GM19239 (cell line): ENCODE measurements at places on chromosomes 5 and 9.

GRCh38 chr9:3887786-3888496 lies 362.1 kb upstream of the RFX3 start:
- DNase-seq: no peak

GRCh38 chr5:124157320-124157719 lies 589.1 kb downstream of the ZNF608 start:
- DNase-seq: no peak

DNA sequence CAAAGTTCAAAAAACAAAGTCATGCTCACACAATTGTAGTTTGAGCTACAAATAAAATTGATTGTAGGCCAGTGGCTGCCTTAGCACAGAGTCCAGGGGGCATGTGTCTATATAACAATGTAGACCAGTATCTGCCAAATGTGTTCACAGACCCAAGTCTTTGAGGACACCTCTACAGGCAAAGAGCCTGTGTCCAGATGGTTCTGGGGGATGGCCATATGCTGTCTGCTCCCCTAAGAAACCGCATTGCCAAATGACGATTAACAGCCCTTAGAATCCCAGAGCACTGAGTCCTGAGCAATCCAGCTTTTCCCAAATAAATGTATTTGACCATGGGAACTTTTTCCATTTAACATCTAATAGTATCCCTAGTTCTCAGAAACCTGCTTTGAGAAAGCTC lies 169.6 kb downstream of the ADCY2 start:
- no peak for DNase-seq

GRCh38 chr5:68140763-68141162 lies 74.8 kb upstream of the PIK3R1 start:
- DNase-seq: no peak

- DNase-seq: no peak
Observed at GRCh38 chr9:135983208-135984071, 22.3 kb upstream of the UBAC1 start.

DNA sequence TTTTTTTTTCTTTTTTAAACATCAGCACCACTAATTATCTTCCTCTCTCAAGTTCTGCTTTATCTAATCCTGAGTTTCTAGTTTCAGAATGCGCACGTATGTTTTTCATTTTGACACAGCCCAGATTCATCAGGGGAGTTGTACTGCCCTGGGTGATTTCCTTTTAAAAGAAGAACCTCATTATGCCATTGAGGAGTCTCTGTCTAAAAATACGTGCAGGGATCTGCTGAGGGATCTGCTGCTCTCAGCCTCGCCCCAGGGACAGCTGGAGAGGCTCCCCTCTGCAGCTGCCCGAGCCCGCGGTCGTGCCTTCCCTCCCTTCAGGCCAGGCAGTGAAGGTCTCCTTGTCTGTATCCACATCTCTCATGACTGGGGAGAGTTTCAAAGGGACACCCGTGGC lies 273.1 kb downstream of the ARHGEF28 start:
- no peak for DNase-seq
